Activated CD4-positive, alpha-beta T cell treated with anti-CD3 and anti-CD28 coated beads for 4 hours (primary cell): ENCODE measurements at places on chromosomes 2 and 18.

DNA sequence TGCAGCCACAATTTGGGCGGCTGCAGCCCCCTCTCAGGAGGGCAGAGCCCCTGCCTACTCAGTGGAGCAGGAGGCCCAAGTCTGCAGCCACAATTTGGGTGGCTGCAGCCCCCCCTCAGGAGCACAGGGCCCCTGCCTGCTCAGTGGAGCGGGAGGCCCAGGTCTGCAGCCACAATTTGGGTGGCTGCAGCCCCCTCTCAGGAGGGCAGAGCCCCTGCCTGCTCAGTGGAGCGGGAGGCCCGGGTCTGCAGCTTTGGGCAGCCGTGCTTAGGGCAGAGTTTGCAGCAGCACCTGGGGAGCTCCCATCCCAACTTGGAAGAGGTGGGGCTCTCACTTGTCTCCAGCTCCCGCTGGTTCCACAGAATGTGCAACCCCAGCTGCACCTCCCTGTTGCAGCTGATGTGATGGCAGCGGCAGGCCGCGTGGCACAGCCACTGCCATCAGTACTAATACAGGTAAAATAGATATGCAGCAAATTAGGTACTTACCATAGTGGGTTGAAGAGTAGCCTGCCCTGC is 99.4 kb downstream of the TWIST2 start:
- DNase-seq: no peak

- no peak for DNase-seq
Measured at GRCh38 chr2:95695613-95696012, 103.8 kb downstream of the TRIM43 start.

GRCh38 chr2:134262684-134263083 is 8.8 kb downstream of the MGAT5 start:
- no peak for DNase-seq

DNA sequence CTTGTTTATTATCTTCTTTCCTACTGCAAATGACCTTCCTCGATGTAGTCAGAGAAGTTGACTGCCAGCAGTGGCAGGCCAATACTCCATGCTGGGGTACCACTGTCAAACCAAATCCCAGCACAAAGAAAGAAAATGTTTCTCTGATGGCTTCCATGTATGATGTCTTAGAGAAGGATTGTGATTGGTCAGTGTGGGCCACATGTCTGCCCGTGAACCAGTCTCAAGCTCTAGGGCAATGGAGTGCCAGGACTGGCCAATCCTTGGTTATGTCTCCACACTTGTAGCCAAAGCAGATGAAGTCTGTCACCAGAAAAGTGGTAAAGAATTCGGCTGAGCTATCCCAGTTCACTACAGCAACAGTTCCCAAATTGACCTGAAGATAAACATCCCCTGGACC is 17.6 kb upstream of the SMAD4 start:
- no peak for DNase-seq

DNA sequence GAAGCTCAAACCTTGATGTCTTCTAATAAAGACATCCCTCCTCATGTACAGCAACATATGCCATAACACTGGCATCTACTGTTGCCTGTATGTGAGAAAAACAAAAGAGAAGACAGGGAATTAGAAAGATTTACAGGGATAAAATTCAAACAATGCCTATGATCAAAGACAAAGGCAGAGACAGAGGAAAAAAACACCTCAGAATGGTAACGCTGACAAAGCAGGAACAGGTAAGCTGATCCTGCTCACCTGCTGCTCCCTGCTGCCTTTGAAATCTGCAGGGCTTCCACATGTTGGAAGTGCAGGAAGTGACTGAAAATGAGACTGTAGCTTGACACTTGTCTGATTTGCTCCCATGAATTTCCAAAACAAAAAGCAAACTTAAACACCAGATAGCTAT is 90.2 kb upstream of the DNAJC10 start:
- DNase-seq: no peak

DNA sequence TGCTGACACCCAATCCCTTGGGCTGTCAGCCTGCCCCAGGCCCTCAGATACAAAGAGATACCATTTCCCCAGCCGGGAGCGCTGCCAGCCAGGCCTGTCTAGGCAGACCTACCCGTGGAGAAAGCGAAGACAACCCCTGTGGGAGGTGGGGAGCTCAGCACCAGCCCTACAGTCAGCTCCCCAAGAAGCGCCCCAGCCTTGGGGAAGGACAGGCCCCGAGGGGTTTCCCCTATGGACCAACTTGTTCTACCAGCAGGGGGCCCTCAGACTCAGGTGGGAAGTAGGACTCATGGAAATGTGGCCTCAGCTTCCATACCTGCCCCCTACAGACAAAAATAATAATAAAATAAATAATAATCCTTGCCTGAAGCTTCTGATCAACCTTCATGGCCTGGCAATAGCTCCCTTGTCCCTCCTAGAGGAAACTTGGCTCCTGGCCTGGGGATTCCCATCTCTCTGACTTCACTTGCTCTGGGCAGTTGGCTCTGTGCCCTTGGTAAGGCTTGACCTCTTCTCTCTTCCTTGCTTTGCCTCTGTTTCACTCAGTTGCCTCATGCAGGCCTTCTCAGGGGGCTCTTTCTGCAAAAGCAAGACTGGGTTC is 7.0 kb downstream of the SLC35F6 start:
- peak; percentile 15 for DNase-seq

GRCh38 chr2:104638190-104638858 is 215.6 kb upstream of the POU3F3 start:
- no peak for DNase-seq

DNA sequence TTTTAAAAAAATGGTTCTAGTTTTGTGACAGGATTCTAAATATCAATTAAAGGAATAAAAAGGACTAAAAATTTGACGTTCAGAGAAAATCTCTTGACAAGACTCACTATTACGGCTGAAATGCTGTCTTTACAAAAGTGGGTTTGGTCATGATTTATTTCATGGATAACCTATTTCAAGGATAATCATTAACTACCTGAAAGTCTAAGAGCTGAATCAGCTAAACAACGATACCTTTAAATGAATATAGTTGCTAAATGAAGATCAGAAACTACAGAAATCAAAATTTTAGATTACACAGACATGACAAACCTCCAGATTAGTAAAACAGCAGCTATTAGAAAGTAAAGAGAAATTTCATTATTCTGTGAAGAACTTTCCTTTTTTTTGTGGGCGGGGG is 35.7 kb downstream of the RTTN start:
- DNase-seq: no peak

DNA sequence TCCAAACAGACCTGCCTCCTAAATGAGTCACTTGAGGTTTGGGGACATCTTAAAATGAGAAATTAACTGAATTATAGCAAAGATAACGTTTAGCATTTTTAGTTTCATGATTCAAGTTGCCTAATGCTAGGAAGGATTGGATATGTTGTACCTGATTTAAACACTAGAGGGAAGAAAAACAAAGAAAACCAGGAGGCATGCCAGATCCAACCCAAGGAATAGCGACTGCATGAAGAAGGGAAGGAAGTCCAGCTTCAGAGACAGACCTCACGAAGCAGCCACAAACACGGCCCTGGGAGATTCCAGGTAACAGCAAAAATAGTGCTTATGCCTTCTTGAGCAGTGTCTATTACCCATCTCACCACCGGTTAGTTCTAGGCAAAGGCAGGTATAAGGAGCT is 499.9 kb upstream of the SPHKAP start:
- no peak for DNase-seq

DNA sequence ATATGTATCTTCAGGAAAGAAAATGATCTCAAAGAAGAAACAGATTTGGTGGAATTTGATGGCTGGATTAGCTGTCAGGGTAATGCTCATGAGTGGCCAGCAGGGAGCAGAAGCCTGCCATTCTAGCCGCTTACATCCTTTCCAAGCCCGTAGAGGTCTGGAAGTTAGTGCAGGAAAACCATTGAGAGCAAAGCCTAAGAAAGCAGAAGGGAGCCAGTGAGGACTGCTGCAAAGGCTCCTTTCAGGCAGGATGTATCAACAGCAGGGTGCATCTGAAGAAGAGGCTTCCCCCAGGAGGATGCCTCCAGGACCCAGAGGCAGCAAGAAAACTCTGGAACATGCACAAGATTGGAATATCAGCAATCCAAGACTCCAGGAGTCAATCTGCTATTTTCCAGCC is 22.9 kb upstream of the LBH start:
- peak; percentile 47 for DNase-seq

- no peak for DNase-seq
Measured at GRCh38 chr2:224954980-224955379, 87.3 kb downstream of the DOCK10 start.

DNA sequence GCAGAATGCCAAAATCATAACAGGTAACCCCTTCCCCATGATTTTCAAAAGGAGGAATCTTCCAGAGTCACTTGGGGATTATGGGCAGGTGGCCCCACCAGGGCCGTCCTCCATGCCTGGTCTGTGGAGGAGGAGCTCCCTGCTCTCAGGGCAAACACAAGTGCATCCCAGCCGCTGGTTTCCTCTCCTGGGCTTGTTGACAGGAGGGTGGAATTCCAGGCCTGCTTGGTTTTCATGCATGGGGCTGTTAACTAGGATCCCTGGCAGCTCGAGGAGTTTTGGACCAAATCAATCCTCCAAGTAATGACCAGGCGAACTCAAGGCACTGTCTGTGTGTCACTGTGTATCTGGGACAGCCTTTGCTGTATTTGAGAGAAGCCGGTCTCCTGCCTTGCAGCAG is 45.3 kb downstream of the FOSL2 start:
- DNase-seq: no peak

DNA sequence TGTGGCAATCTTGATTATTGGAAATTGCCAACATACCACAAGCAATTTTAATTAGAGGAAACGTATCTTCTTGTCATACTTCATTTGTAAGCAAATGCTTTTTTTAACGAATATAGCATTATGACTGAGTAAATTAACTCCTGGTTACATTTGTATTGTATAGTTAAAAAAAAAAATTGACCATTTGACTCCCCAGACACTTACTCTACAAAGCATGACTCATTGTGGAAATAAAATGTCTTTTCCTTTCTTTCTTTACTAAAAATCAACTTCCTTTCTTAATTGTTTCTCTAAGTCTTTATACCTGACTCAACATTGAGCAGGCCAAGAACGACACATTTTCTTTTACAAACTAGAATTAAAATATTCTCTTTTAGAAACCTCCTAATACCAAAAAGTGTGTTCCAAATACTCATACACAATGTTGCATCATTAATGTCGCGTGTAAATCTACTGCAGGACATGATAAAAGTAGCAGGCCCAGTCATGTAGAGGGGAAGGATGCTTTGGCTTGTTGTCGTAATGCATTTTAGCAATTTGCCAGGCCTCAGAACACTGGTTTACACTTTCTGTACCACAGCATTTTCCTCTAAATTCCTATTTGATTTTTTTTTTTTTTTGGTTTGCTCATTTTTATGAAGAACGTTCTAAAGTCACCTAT is 349.6 kb upstream of the KCNH7 start:
- DNase-seq: no peak

DNA sequence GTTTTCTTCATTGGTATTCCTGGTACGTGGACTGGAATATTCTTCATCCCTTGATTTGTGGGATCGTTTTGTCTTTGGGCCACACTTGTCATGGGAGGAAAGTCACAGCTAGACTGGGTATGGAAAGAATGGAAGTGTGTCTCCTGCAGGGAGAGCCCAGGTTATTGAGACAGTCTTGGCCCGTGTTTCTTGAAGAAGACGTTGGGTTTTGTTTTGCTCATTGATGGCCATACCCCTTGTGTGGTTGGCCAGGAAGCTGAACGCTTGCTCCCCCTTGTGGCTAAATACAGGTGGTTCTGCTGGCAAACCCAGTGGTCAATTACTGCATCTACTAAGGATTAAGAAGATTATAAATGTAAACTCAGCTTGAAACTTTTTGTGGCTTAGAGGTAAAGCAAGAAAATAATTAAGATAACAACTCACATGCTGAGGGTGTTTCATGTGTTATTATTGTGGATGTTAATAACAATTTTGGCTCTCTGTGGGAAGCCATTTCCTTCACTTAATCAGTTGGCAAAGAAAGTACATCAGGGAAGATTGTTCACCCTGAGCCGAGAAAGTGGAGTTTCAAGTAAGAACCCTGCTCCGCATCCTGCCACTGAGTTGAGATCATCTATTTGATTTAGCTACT is 91.8 kb downstream of the NEDD4L start:
- peak; percentile 15 for DNase-seq

- DNase-seq: no peak
Measured at GRCh38 chr2:21498016-21498415, 374.2 kb downstream of the TDRD15 start.

GRCh38 chr2:148817210-148817708 is 57.8 kb upstream of the KIF5C start:
- no peak for DNase-seq

- DNase-seq: no peak
Measured at GRCh38 chr2:157312866-157313486, 12.6 kb downstream of the ERMN start.

DNA sequence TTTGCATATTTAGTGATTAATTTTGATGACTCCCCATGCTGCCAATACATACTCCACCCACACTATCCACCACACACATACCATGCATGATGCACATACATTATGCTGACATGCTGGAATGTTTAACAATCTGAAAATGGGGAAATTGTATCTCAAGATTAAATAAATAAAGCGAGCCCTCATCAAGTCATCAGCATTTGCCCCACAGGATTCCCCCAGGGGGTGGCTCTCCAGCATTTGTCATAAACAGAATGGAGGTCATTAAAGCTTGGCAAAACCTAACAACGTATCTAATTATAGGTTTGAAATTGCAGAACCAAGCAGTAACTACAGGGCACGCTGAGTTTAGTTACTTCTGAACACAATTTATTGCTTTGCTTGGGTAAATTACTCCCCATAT is 141.2 kb upstream of the TACR1 start:
- DNase-seq: no peak

GRCh38 chr2:54099829-54100585 is 15.4 kb upstream of the ACYP2 start:
- no peak for DNase-seq

GRCh38 chr2:100852999-100853908 is 33.3 kb downstream of the NPAS2 start:
- DNase-seq: no peak

DNA sequence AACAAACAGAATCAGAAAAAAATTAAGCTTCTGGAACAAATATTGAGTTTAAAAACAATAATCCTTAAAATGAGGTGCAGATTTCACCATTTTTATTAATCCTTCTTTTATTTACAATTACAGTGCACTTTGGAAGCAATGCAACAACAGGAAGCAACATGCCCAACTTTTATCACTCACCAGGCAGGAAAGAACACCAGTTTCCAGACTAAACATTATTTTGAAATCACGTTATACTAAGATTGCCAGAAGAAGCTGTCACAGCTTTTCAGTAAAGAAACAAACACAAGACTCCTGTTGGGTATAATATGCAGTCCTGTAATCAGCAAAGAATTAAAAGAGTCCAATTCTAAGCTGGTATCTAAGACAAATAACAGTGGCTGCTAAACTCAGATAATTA is 137.9 kb upstream of the ZC3H15 start:
- no peak for DNase-seq

DNA sequence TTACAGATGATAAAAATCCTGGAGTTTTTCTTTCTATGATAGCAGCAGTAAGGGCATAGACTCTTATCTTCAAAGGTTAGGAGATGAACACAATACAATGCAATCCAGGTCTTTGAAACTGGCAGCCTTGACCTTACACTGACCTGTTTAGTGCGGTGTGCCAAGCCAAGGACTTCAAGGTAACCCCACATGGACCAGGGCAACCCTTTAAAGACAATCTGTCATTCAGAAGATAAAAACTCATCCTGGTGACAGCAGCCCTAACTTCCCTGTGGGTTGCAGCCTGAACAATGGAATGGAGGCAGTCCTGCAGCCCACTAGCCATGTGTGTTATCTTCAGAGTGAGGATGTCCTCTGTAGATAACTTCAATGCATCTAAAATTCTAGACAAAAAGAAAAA is 78.1 kb downstream of the RTTN start:
- no peak for DNase-seq
